Stomach (tissue), 19 donors: ENCODE measurements at places on chromosomes 13 and 19. TPM values are rescaled to one million over a fixed set of nuclear protein-coding genes. Genes with fewer than 3 reads are reported as not detected.

The DAND5 gene
- total RNA-seq = 0.58 TPM

The C1QTNF9 gene
- not detected for total RNA-seq

The ZSCAN4 gene
- 1.5 TPM for total RNA-seq

The IFNL1 gene
- total RNA-seq = not detected

The POLR2E gene
- total RNA-seq = 24.5 TPM

The MEIS3 gene
- 3.1 TPM for total RNA-seq

The TEX26 gene
- not detected for total RNA-seq

The AP1M2 gene
- 61.0 TPM for total RNA-seq

DNA sequence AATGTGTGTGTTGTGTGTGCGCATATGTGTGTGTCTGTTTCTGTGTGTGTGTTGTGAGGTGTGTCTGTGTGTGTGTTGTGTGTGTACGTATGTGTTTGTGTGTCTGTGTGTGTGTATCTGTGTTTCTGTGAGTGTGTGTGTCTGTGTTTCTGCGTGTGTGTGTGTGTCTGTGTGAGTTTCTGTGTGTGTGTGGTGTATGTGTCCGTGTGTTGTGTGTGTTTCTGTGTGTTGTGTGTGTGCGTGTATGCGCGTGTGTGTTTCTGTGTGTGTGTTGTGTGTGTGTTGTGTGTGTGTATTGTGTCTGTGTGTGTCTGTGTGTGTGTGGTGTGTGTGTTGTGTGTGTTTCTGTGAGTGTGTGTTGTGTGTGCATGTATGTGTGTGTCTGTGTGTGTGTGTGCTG lies 38.9 kb upstream of the KL start:
- no peak for DNase-seq

DNA sequence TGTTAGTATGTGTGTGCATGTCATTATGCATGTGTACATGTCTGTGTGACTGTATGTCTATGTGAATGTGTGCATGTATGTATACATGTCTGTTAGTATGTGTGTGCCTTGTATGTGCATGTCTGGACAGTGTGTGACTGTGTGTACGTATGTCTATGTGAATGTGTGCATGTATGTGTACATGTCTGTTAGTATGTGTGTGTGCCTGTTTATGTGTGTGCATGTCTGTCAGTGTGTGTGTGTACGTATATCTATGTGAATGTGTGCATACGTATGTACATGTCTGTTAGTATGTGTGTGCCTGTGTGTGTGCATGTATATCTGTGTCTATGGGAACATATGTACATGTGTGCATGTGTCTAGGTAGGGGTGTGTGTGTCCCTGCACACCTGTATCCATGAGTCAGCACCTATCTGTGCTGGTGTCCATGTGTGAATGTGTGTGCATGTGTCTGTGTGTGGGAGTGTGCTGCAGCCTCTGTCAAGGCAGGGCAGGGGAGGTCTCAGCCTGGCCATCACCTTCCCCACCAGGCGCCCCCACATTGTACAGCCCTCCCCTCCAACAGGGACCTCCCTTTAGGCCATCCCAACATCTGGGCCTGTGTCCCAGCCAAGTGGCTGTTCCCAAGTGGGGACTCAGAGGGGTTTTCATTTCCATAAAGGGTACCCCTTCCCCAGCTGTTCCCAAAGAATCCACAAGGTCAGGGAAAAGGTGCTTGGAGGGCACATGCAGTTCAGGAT lies 4.4 kb downstream of the GAS6 start:
- DNase-seq = no peak

- DNase-seq = no peak
Observed at GRCh38 chr13:42595253-42595571, 21.3 kb downstream of the TNFSF11 start.

- DNase-seq = peak; percentile 93
Observed at GRCh38 chr13:41019011-41019487, at the start of gene ELF1. ELF1 (minus strand) TSS chr13:41019316; CDS start chr13:40982054, 37,262 bp downstream.

DNA sequence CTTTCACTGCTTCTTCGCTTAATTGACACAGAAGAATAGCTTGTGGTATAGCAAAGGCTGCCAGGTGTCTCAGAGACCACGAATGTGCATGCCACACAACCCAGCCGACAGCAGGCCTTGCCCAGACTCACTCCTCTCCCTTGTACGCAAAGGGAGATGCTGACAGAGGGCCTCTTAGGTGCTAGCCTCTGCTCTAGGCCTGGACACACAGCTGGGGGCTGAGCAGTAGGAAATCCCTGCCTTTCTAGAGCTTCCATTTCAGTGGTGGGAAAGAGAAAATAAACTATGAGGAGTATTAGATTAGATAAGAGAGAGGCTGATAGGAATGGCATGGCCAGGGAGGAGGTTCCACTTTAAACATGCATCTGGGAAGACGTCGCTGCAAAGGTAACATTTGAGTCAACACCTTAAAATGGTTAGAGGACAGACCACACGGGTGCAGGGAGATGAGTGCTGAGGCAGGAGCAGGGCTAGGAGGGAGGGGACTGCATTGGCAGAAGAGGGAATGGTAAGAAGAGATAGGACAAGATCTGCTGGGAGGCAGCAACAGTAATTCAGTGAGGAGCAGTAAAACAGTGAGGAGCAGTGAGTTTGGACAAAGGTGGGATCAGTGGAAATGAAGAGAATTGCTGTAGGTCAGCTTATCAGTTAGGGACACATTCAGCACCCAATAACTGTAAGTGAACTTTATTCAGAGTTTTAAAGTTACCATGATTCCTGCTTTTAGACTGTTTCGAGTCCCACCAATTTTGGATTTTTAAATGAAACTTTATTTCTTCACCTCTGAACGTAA lies 100.0 kb downstream of the RNF17 start:
- DNase-seq = no peak

GRCh38 chr13:44244288-44244687 lies 129.3 kb upstream of the SERP2 start:
- DNase-seq = no peak

- no peak for DNase-seq
Observed at GRCh38 chr19:11291991-11292390, 4.0 kb upstream of the TSPAN16 start.

DNA sequence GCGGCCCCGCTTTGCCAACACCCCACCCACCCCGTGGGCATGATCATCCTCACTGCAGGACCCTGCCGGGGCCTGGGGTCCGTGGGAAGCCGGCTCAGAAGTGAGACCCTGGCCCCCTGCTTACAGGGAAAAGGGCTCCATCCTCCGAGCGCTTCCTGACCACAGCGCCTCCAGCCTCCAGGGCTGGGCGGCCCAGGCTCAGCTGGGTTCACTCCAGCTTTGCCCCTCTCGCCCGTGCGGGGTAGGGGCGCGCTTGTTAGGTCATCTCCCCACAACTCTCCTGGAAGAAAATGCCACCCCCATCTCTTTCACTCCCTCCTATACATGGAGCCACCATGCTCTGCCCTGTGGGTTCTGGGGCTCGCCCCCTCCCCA lies 6.6 kb upstream of the C1QTNF9B start:
- no peak for DNase-seq

- peak; percentile 80 for DNase-seq
Observed at GRCh38 chr19:4369888-4370260, 26.5 kb downstream of the MPND start.

DNA sequence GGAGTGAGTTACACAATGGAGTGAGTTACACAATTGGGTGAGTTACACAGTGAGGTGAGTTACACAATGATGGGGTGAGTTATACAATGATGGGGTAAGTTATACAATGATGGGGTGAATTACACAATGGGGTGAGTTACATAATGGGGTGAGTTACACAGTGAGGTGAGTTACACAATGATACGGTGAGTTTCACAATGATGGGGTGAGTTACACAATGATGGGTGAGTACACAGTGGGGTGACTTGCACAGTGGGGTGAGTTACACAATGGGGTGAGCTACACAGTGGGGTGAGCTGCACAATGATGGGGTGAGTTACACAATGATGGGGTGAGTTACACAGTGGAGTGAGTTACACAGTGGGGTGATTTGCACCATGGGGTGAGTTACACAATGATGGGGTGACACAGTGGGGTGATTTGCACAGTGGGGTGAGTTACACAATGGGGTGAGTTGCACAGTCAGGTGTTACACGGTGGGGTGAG lies 52.5 kb upstream of the GAS6 start:
- no peak for DNase-seq

DNA sequence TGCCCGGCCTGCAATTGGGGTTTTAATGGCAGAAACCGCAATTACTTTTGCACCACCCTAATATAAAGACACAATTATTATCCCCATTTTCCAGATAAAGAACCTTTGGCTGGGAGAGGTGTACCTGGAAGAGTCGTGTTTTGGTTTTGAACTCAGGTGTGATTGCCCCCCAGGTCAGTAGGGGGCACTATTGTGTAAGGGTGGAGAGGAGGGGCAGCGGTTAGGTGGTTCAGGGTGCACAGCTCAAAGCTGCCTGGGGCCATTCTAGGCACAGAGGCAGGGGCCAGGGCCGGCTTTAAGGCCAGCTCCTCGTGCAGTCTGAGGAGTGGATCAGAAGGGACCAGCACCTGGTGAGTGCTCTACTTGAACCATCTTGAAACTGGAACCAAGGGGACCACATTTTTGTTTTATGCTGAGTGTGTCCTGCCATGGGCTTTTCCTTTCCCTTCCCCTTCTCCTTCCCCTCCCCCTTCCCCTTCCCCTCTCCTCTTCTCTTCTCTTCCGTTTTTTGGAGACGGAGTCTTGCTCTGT lies 5.8 kb upstream of the FCGRT start:
- DNase-seq = peak; percentile 85

DNA sequence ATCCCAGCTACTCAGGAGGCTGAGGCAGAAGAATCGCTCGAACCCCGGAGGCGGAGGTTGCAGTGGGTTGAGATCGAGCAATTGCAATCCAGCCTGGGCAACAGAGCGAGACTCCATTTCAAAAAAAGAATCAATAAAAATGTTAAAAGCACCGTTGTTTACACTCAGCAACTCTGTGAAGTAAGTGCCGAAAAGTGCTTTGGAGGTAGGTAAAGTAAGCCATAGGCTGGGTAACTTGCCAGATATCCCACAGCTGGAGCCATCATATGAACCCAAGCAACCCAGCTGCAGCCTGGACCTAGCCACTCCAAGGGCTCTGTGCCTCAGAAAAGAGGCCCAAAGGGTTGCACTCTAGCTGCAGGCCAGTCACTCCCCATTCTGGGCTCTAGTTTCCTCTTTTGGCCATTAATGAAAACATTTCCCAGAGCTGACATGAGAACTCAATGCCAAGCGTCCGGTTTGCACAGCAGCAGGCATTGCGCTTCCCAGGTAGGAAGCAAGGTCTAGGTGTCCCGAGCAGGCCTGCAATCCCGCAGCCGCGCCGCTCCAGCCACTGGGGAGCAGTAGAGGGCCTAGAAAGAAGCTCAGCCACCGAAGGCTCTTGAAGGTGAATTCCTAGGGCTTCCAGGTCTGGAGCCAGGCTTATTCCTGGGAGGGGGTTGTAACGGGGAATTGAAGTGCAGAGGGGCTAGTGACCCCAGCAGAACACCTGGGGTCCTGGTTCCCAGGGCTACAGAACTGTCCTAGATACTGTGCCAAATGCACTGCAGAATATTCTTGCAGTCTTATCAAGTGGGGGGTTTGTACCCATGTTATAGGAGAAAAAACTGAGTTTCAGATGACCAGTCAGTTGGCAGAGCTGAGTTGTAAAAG lies 4.1 kb upstream of the CD79A start:
- peak; percentile 90 for DNase-seq

- no peak for DNase-seq
Observed at GRCh38 chr19:49843265-49843664, 7.7 kb upstream of the PTOV1 start.

GRCh38 chr13:107642831-107643230 lies 572.5 kb downstream of the LIG4 start:
- peak; percentile 8 for DNase-seq

DNA sequence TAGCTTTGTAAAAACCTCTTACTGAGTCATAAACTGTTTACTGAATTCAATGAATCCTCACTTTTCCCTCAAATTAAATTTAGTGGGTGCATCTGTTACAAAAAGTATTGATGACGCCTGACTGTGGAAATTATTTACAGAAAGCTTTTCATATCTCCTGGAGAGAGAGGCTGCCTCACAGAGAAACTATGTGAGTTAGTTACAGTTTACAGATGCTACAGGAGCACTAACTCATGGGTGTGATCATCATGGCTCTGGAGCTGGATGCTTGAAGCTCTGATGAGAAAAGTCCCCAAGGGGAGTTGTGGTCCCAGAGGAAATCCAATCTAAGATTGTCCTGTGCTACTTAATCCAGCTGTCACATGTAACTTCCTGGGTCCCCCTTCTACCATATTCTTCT lies 590.8 kb downstream of the LMO7 start:
- no peak for DNase-seq

DNA sequence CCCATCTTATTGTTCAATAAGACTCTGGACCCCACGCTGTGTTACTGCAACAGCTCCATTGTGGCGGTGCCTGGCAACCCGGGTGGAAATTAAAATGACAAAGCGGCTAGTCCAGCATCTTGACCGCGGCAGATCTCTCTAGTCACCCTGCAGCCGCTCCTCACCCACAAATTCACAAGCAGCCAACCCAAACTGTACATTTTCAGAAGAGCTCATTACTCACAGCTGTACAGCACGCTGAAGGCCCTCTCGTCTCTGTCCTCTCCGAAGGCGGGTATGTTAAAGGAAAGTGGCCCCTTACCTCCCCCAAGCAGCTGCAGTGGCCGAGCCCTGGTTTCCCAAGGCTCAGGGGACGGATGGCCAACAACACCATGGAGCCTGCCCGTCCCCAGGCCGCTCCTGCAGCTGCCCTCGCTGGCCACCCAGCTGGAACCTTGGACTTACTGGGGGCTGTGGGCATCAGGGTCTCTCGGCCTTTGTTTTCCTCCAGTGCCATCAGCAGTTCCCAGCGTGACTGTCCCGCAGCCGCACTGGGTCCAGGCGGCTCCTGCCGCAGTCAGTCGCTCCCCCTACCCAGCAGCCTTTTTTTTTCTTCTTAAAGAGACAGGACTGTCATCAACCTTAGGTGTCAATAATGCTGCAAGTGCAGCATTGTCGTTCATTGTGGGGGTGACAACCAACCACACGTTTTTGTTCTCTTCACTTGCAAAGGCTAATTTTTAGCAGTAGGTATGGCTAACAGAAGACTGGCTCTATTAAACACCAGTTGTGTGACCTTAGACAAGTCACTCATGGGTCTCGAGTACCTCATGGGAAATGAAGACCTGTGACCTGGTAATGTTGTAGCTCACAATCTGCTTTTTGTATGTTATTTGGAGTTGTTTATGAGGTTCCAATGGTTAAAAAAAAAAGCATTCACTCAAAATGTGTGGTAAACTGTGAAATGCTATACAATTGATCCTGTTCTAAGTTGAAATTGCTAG lies at the start of gene SACS:
SACS (minus strand) TSS at position 532 of the 983 bp plus-strand sequence. CDS start 22,463 bp downstream, outside the sequence.
- no peak for DNase-seq

- DNase-seq = no peak
Observed at GRCh38 chr19:21603431-21604231, 98.2 kb downstream of the ZNF429 start.

- peak; percentile 97 for DNase-seq
Observed at GRCh38 chr19:48501494-48502349, 9.9 kb downstream of the LMTK3 start.

GRCh38 chr13:50126993-50127725 lies 111.9 kb downstream of the KCNRG start:
- DNase-seq = peak; percentile 85

DNA sequence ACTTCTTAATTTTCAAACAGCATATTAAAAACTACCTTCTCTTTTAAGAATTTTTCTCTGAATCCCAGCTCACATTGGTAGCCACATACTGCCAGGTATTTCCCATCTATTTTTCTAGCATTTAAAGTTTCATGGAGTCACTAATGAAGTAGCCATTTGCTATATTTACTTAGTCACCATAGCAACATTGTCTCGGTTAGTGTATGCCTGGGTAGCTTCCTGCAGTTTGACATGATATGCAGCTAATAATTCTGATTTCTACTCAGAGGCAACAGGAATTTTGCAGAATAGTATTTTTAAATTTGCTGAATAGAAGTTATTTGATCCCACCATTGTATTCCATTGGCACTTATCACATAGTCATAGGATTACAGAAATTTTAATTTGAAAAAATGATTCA lies 30.9 kb upstream of the KCTD4 start:
- peak; percentile 63 for DNase-seq

GRCh38 chr19:927351-927779 lies 1.5 kb downstream of the ARID3A start:
- DNase-seq = peak; percentile 68
